Uterus (tissue), 4 donors: ENCODE measurements at places on chromosomes 7 and 10.
A peak's percentile ranks its signal among the peaks of the same experiment; 100 is the strongest.

DNA sequence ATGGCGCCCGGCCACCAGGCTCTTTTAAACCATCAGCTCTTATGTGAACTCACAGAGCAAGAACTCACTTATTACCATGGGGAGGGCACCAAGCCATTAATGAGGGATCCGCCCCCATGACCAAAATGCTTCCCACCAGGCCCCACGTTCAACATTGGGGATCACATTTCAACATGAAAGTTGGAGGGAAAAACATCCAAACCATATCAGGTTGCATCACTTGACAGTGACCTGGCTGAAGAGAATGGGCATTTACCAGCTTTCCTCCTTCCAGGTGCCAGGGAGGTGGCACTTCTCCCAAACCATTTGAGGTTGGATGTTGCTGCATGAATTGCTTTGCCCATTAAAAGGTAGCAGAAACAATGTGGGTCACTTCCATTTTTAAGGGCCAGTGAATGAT lies 115.6 kb upstream of the TNS3 start:
- no peak for DNase-seq

DNA sequence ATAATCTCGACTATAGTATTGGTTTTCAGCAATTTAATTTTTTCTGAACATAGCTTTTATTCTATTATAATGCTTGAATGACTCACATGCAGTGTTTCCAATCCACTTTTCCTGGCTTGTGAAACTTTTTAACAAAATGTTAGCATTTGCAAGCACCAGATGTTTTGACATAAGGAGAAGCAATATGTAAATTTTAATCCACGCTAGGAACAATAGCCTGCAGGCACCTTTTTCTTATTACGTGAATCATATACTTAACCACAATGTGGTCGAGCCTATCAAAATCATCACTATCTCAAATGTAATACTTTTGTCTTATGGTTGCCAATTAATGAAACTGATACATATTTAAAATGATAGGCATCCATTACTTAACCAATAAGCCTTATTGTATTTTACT lies 97.1 kb downstream of the TFEC start:
- DNase-seq: no peak

DNA sequence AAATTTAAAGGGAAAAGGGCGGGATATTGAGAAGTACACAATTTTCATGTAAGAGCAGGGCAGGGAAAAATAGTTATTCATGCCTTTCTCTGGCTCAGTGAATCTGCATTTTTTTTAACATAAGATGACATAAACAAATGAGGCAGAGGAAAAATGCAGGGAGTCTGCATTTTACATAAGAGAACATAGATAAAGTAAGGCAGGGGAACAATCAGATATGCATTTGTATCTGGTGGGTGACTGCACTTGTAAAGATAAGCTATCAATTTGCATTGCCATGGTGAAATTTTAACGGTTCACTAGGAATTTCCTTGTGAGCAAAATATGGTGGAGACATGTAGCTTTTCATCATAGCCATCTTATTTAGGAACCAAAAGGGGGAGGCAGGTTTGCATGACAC lies 33.5 kb downstream of the ALOX5 start:
- no peak for DNase-seq

DNA sequence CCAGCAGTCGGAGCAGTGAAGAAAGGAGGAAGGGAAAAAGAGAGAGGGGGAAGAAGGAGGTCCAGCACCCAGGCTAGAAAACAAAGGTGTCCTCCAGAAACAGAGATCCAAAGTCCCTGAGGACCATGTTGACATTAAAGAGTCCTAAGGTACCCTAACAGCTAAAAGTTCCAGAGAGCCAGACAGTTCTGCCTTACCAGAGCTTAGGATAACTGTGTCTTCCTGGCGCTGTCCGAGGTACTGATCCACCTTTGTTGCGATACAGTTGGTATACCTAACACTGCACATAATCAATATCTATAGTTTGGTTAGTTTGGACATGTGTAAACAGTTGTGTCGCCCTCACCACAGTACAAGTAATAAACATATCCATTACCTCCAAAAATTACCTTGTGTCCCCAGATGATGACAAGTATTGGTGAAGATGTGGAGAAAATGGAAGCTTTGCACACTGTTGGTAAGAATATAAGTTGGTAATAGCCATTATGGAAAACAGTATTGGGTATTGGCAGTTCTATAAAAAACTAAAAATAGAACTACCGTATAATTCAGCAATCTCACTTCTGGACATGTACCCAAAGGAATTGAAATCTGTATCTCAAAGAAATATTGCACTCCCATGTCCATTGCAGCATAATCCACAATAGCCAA lies 59.8 kb downstream of the GRID1 start:
- no peak for DNase-seq

DNA sequence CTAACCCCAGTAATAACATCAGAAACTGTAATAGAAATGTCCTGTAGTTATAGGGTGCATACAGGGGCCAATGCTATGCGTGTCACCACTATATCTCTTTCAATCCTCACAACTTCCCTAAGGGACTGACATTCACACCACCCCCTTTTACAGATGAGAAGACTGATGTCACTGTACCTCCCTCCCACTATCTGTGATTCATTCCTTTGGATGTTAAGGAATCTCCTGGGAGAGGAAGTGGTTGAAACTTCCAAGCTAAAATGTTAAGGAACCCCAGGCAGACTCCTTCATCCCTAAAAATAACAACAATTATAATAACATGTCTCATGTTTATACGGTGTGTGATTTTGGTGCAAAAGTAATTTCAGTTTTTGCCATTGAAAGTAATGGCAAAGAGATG lies 5.4 kb downstream of the COL13A1 start:
- DNase-seq: no peak

- no peak for DNase-seq
These were observed 52.2 kb upstream of the KCNIP2 start for GRCh38 chr10:101895781-101896180.

GRCh38 chr7:108128514-108128913 lies 1.6 kb downstream of the LAMB4 start:
- no peak for DNase-seq

DNA sequence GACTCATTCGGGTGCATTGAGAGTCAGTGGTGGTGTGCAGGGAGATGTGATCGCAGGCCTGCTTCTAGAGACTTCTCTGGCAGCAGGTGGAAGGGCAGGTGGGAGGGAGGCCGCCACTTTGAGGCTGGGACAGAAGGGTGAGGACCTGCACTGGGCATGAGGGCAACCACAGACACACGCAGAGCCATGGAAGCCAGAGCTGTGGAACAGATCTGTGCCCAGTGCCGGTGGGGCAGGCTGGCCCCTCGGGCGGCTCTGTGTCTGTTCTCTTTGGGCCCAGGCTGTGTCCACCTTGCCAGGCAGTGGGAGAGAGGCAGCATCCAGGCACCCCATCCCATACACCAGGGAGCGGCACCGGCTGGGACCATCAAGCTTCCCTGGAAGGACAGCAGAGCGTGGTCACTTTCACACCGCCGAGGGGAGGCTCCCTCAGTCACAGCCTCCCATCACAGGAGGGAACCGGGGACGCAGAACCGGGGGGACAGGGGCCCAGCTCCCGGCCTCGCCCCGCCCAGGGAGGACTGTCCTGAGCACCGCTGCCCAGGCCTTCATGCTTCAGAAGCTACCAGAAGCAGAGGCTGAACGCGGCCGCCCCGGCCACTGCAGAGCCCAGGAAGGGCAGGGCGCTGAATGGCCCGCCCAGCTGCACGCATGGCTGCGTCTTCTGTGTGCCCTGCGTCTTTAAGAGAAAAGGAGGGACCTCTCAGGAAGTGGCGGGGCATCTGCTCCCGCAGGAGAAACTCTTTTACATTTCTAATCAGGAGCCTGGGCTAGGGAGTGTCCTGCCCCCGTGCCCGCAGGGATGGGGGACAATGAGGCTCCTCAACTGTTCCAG lies 32.1 kb downstream of the EN2 start:
- no peak for DNase-seq

DNA sequence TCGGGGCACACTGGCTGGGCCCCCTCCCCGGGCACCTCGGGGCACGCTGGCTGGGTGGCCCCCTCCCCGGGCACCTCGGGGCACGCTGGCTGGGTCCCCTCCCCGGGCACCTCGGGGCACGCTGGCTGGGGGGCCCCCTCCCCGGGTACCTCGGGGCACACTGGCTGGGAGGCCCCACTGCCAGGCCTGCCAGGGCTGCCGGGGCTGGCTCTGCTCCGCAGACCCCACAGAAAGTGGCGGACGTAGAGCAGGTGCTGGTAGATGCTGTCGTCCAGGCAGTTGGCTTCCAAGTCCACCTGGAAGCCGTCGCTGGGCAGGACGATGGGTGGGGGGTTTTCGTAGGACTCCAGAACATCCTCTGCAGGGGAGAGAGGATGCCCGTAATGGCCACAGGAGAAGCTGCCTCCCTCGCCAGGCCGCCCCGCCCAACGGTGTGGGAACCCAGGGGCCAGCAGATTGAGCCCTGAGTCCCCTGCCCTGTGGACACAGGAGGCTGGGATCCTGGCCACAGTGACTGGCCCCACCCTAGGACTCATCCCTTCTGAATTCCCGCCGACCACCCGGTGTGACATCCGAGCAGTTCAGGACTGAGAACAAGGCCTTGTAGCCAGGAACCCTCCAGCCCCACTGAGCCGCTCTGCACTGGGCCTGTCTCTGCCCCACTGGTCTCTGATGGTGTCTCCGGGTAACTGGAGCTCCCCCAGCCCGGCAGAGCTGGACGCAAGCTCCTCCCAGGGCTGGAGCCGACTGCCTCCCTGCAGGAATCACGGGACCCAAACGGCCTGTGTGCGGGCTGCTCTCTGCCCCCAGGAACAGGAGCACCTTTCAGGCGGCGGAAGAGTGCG lies 28.2 kb downstream of the AP5Z1 start:
- peak; percentile 13 for DNase-seq

GRCh38 chr7:51732951-51733350 lies 416.3 kb upstream of the COBL start:
- no peak for DNase-seq

DNA sequence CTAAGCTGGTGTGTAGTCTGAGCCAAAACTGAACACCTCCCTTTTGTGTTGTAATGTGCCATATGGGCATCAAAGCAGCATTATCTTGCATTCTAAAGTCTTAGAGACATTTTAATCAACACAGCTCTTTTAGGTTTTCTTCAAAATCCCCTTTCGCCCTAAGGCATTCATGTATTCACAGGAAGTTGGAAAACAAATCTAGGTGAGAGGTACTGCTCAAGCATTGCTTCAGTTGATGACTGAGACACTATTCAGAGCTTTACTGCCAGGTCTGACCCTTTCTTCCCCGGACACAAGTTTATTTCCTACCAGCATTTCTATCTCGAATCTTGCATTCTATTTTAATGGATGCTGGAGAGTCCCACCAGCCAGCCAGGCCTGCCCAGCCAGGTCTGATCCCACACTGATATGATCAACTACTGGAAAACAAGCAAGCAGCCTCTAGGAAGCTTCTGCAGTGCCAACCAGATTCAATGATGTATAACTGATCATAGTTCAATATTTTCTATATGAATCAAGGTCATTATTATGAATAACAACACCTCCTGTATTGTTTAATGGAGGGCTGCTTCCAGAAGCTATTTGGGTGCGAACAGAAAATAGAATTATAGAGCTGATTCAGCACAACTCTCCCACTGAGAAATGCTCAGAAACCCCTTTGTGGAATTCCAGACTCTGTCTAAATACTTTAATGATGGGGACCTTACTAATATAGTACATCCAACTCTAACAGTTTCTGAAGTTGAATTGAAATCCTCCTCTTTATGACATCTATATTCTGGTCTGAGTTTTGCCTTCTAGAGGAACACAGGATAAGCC lies 4.0 kb upstream of the BRAF start:
- no peak for DNase-seq

DNA sequence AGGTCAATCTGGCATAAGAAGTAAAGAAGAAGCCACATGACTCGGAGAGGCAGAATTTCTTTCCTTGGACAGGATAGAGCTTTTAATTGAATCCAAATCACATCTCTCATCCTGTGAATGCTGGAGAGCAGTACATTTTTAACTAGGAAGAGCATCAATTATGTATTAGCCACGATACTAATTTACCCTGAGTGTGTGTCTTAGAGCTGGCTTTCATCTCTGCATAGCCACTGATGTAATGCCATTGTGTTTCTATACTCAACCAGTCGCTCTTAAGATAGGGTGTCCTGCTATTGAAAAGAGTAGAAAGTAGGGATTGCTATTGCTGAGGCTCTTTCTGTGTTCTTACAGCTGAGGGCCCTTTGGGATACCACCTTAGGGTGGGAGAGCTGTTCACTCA lies 280.3 kb downstream of the AUTS2 start:
- DNase-seq: no peak
